GM23338 (cell line): ENCODE measurements at places on chromosomes 2 and 18.

DNA sequence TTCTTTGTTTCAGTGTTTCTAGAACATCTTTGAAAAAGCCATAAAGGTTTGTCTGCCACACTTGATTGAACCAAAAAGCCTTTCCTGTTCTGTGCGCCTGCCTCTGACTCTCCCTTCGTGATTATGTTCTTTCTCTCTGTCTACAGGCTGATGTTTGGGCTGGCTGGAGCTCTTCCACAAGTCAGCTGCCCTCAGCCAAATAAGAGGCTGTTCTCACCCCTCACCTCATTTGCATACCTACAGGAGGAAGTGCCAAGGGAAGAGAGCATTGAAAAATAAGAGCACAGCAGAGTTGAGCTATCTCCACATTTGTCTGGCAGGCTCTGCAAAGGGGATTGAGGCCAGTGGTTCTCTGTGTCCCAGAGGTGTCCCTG, 15.8 kb downstream of the INPP5D start:
- DNase-seq, result peak; percentile 57

DNA sequence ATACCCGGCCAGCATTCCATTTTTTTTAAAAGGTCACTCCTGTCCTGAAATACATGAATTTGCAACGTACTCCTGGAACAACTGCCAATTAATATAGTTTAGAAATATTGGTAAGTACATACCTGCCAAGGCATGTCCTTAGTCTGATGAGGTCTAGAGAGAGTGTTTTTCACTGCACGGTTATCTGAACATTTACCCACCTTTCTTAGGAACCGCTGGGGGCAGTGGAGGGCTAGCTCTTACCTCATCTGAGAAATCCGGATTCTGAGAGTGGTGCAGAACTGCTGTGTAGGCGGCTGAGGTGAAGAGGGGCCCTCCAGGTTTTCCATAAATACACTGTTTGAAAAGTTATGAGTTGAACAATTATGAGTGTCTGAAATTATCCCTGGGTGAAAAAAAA, 133.1 kb upstream of the CCDC195 start:
- peak; percentile 44 for DNase-seq

DNA sequence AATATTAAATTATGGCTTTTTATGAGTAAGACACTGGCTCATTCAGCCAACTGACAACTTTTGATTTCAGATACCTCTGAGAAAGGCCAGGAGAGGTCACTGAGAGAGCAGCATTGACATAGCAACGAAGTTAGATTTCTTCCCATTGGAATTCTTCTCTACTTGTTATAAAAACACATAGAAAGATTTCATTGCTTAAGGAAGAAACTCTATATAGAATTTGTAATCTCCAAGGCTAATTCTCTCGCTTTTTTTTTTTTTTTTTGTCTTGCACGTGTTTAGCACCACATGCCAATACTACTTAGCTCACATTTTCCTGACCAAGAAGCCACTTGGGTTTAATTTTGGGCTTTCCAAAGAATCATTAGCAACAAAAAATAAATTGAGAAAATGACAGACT, 233.7 kb downstream of the CALCRL start:
- DNase-seq, result peak; percentile 10

DNA sequence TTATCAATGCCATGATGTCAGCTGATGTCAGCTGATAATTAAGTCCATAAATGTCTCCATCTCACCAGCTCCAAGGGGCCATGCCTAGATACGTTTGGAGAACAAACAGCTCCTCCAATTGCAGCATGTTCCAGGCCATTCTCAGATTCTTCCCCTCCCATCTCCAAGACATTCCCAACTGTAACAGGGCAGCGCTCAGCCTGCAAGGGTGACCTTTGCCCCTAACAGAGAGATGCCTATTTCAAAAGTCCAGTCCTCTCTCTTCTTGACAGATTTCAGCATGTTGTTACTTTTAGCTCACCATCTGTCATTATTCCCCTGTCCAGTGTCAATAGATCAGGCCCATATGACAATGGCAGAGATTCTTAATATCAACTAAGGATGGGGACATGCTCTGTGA, 9.9 kb downstream of the PSD4 start:
- no peak for DNase-seq

- no peak for DNase-seq
Observed at GRCh38 chr2:69734035-69734611, 7.8 kb upstream of the ANXA4 start.

DNA sequence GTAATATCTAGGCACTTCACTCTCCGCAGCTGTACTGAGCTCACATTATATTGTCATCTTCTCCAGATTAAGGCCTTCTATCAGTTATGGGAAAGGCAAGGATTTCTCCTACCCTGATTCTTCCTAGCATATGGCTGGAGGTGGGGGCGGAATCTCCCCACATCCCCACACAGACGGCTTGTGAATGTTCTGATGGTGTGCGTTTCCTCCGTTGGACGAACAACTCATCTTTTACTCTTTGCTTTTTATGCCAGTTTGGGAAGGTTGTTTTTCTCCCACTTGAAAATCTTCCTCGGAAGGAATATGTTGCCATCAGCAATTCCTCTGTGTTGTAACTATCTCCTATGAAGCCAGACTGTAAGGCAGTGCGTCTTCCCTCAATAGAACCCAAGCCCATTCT, 24.3 kb downstream of the KLHL29 start:
- DNase-seq, result no peak

- DNase-seq, result peak; percentile 73
Observed at GRCh38 chr18:53567929-53568574, 656.4 kb downstream of the MBD2 start.

DNA sequence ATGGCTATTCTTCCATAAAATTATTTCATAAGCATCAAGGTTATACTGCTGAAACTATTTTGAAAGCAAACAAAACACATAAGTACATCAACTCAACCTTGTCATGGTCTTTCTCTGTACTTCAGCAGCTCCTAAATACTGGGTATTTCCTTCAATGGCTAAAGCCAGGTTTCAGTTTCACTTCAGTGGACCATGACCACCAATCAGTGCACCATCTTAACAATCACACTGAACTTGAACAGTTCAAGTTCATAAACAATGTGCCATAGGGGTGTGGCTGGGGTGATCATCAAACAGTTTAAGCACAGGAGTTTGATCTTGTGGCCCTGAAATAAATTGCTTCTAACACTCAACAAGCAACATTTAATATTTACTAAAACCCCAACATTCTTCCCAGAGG, 124.1 kb upstream of the FIGN start:
- no peak for DNase-seq
